ENCODE measurements at places on chromosomes 7 and 10.

GRCh38 chr10:100967332-100967731, 2.0 kb upstream of the SEMA4G start:
- DNase-seq: no peak

DNA sequence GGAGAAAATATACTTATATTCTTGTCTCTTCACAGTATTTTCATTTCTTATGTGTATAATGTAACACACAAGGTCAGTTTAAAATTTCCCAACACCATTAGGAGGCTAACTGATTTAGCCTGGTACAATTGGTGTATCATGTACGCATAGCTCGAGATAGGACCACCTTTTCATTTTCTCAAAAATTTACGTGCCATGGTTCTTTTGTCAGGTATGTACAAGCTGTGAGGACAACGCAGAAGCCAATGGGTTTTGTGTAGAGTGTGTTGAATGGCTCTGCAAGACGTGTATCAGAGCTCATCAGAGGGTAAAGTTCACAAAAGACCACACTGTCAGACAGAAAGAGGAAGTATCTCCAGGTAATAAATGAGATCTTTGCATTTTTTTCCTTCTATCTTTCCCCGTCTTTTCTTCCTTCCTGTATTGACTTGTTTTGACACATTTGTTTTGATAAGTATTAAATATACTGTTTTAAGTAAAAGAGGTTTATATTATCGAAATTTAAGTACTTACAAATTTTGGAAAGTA, 55.0 kb downstream of the TRIM24 start:
- DNase-seq: no peak

DNA sequence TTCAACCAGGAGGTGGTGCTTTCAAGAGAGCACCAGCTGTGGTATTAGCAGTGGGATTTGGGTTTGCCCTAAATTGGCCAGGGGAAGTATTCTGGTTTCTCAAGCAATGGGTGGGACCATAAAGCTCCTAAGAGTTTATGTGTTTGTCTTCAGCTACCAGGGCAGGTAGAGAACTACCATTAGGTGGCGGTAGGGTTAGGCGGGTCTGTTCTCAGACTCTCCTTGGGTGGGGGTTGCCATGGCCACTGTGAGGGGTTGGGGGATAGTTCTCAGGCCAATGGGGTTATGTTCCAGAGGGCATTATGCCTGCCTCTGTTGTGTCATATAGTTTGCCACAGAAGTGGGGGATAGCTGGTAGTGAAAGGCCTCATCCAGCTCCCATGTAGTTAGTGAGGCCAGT, 47.7 kb upstream of the BICC1 start:
- no peak for DNase-seq

DNA sequence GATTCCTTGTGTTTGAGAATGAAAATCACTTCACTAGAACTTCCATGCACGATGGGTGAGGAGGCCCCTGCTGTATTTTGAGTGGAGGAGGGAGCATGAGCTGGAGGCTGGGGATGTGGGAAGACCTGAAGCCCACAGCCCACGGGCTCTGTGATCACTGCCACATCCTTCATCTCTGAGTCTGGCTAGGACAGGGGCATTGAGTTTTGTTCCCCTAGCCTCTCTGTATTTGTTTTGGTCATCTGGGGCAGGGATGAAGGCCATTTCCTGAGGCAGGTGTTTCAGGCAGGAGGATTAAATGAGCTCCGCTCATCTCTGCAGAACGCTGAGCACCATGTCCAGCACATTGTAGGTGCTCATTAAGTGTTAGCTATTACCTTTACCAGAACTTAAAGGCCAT, 293.6 kb downstream of the GLRX3 start:
- no peak for DNase-seq

GRCh38 chr7:107206706-107207105, 37.9 kb downstream of the HBP1 start:
- no peak for DNase-seq

DNA sequence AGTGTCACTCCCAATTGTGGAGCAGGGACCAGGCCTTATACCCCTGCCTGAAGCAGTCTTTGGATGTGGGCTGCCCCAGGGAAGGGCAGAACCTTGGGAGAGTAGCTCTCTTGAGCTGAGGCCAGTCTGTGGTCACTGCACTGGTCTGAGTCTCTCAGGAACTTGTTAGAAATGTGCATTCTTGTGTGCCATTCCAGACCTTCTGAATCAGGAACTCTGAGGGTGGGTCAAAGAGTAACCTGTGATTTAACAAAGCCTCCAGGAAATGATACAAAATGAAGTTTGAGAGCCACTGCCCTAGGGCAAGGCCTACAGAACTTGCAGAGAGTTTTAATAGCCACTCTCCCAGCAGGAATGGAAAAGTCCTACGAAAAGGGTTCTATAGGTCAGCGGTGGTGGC, 68.1 kb downstream of the LYZL1 start:
- DNase-seq: no peak

- DNase-seq: no peak
These were observed 88.0 kb downstream of the CFTR start for GRCh38 chr7:117567781-117568180.

DNA sequence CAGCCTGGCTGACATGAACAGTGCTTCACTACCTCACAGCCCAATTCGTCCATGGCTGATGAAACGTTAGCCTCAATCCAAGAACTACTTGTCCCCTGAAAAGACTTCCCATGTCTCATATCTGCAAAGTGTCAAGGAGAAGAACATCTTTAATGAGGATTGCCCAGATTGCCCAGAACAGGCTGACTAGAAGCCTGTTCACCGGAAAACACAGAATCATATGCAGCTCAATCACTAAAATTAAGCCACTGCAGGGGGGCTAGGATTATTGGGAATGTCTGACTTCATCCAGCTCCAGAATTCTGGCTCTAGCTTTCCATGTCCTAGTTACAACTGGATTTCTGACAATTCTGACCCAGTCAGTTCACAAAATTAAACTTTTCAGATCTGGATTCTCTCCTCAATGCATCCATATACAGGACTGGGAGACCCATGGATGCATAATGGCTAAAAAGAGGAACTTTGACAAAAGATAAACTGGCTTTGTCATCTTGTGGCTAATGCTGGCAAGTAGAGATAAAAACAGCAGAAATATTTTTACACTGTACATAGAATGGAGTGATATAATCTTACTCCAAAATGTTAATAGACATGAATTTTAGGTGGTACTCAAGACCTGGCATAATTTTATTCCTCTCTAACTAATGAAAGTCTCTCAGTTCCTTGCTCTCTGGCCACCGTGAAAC, 467.0 kb upstream of the POT1 start:
- DNase-seq: no peak

- DNase-seq: no peak
These were observed 2.5 kb downstream of the TNKS2 start for GRCh38 chr10:91800756-91801155.

GRCh38 chr10:131267814-131268095, 43.8 kb downstream of the TCERG1L start:
- no peak for DNase-seq

DNA sequence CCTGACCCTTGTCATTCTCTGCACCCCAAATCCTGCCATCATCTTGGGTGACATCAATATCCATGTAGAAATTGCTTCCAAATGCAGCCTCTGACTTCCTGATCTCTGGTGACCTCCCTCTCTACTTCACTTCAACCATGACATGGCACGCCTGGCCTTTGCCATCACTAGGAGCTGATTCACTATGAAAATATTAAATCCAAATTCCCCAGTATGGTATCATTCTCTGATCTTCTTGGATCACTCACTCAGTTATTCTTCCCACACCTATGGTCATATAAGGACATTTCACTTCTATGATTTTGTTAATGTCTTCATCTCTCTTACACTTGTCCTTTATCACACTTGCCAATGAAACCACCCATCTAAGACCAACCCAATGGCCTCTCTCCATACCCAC, 73.7 kb upstream of the ODAD2 start:
- no peak for DNase-seq

DNA sequence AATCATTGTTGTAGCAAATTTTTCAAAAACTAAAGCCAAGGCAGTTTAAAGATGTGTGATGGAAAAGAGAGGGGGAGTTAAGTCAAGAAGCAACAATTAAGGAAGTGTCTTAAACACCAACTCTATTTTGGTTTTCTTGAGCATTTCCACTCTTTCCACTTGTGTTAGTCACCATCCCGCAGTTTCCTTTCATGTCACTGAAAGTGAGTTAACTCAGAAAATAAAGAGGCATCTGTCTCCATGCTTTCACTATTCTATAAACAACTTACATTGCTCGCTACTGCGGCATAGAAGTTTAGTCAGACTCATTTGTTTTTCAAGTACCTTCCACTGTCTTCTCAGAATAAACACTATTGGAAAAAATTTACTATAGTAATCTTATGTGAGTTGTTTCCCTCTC, 284.9 kb upstream of the SEMA3D start:
- no peak for DNase-seq

DNA sequence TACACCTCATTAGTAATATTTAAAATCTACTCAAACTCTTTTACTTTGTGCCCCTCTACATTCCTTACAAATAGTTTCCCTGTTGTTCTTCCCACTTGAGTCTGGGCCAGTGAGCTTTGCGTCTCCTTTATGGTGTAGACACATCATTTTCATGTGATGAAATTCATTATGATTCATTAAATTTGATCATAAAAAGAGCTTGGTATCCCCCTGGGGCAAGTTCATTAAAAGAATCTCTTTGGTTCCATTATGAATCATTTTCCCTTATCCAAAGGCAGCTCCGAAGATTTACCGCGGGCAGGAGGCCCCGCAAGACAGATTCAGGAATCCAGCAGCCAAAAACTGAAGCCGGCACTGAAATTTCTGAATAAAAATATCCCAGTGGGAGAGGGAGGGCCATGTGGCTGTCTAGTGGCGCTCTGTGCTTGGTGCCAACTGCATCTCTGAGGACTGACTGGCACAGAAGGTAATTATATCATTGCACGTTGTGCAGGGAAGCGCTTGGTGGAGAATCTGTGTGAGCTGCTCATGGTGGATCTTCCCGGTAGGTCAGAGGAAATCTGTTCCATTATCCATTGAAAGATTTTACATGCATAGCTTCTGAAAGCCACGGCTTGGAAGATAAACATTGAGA, 151.4 kb upstream of the PITRM1 start:
- peak; percentile 54 for DNase-seq

DNA sequence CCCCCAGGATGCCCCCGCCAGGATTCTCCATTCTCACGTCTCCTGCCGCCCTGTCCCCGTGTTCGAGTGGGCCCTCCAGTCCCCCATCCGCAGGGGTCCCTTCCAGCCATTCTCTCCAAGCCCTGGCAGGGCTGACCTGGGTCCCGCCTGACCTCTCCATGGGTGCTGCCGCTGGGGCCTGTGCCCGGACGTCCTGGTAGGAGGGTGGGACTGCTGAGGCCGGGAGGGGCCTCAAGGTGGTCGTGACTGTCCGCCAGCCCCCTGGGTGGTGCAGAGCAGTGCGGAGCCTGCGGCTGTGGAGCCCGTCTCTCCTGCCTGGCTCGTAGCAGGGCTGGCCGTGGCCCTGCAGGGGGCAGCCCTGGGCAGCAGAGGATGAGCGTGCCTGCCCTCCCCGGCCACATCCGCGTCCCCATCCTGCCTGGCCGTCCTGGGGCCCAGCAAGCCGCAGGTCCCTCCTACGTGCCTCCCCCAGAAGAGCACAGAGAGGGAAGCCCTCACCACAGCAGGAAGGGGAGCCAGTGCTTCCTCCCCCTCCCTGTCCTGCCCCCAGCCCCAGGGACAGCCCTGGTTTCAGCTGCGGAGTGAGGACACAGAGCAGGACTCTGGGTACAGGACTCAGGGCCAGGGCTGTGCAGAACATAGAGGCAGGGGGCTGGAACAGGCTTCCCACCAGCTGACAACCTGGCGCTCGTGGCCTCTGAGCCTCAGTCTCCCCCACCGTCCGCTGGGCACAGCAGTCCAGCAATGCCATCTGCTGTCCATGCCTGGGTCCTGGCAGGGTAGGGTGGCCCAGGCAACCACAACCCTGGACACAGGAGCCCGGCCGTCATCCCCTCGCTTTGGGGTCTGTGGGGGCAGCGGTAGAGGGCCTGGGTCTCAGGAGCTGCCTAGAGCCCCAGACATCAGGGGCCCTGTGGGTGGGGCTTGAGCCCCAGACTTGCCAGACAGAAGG, 1.5 kb upstream of the GRIFIN start:
- peak; percentile 39 for DNase-seq

GRCh38 chr10:11642566-11642965, 31.1 kb upstream of the USP6NL start:
- no peak for DNase-seq

DNA sequence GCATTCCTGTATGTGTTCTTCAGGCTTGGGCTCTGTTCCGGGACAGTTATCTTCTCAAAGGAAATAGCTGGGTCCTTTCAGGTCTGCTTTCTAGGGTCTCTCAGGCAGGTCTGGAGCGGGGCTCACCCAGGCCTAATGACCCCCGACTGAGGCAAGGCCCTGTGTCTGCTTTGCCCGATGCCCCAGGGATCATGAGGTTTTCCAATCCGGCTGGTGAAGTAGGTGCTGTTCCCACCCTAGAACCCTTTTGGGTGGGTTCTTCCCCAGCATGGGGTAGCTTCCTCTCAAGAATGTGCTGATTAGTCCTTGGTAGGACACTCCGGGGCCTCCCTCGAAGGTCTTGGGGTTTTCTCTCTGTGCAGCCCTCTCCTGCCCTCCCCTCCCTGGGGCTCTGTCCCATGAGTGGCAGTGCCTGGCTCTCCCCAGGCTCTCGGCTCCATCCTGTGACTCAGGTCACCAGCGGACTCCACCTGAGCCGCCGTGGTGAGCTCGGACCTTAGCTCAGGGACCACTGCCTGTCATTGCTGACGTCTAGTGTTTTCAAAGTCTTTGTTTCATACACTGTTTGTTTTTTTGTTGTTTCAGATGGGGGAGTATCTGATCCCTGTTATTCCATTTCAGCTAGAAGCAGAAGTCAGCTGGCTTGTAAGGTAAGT, 71.0 kb upstream of the NKX6-2 start:
- DNase-seq: no peak

GRCh38 chr10:45255706-45256105, 59.7 kb downstream of the OR13A1 start:
- no peak for DNase-seq
